Fibroblast of villous mesenchyme (primary cell): ENCODE measurements at places on chromosomes 7 and 10.

- no peak for DNase-seq
These were observed 18.7 kb downstream of the CNPY1 start for GRCh38 chr7:155527664-155528063.

DNA sequence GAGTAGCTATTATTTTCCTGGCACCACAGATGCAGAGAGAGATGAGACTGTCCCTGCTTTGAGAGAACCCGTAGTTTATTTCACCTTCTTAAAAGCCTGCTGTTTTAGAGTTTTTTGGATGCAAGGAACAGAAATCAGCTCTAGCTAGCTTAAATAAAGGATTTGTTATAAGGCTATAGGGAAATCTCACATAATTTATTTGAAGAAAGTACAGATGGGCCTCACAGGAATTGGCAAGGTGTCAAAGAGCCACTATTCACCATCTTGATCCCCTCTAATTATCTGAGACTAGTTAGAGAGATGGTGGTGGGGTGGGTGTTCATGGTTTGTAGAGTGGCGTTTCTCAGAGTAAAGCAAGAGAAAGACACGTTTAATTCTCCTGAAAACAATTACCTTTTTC is 7.3 kb downstream of the KMT2E start:
- no peak for DNase-seq

DNA sequence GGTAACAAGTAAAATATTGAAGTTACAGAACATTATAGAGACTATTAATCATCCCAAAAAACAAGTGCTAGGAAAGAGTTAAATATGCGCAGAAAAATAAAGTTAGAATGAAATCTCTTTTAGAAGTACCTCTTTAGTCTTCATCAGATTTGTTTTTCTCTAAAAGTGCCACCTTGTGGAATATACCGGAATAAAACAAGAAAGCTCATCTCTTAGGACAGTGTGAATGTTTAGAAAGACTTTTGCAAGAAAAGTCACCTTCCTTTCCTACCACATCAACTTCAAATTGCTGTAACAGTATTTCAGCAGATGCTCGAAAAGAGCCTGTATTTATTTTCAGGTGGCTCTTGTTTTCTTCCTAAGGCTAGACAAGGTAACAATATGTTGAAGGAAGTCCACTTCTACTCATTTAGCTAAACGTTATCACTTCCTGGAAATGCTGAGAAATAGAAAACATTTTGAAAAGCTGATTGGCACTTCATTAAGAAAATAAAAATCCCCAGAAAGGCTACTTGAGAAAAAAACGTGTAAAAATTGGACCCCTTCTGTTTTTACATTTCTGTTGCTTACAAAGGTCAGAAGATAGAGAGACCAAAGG is 19.8 kb upstream of the FAM133B start:
- DNase-seq, result no peak

GRCh38 chr7:210401-210925 is 18.1 kb downstream of the FAM20C start:
- DNase-seq, result no peak

DNA sequence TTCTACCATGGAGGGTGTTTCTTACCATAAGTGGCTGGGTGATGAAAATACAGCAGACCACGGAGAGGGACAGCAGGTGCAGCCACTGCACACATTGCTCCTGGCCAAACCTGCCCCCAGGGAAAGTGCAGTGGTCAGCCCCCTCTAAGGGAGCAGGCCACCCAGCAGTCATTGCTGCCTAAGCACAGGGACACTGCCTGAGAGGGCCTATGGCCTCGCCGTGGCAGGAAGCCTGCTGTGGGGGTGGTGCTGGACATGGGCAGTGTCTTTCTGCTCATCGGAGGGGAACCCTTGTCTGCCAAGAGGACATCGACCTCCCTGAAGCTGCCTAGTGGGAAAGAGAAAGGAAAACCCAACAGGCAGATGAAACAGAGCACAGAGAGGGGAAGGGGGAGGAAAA is 118.3 kb downstream of the PKD1L1 start:
- no peak for DNase-seq

GRCh38 chr7:80463272-80463920 is 48.5 kb downstream of the GNAT3 start:
- no peak for DNase-seq

DNA sequence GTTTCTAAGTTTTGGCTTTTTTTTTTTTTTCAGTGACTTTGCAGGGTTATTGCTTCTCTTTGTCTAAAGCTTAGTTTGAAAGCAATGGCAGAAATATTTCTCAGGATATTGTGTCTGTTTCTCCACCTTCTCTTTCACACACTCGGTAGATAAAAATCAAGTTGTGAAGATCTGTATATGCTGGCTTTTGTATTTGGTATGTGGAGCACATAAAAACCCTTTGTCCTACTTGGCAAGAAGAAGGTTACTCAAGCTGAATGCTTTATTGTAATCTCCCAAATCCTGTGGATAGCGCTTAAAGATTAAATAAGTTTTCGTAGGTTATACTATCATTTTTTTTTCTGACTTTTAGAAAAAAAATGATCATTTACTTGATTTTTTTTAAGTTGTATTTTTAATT is 172.4 kb downstream of the CDCA7L start:
- no peak for DNase-seq

DNA sequence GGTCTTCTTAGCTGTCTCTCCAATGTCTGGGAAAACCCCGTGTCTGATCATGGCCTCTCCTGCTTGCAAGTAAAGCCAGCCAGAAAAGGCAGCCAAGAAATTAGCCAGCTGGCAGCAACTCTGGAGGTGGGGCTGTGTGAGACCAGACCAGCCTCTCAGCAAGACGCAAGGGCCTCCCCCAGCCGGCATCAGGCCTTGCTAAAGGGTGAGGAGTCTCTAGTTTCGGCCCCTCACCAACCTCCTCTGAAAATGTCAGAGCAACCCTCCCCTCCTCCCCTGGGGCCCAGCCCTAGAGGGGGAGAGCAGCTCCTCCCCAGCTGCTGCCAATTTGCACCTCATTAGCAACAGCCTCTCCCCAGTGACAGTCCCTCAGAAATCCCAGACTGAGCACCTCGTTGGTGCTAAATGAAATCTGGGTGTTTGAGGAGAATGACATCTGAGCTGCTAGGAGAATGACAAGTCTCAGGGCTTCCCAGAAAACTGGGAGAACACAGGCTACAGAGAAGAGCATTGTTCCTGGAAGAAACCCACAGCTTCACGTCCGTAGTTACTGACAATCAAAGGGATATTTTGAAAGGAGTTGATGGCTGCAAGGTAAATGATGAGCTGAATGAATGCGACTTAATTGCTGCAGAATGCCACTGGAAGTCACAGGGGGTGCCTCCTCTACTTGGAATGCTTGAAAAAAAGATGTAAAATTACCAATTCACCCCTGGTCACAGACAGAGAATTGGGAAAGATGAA is 25.9 kb downstream of the DGKI start:
- peak; percentile 30 for DNase-seq
